Lower lobe of right lung (tissue), 2 donors: ENCODE measurements at places on chromosomes 7 and 10.

GRCh38 chr10:28962768-28963167, 285.4 kb downstream of the BAMBI start:
- DNase-seq, result no peak

- no peak for DNase-seq
Measured at GRCh38 chr10:93478873-93479272, 3.3 kb downstream of the MYOF start.

DNA sequence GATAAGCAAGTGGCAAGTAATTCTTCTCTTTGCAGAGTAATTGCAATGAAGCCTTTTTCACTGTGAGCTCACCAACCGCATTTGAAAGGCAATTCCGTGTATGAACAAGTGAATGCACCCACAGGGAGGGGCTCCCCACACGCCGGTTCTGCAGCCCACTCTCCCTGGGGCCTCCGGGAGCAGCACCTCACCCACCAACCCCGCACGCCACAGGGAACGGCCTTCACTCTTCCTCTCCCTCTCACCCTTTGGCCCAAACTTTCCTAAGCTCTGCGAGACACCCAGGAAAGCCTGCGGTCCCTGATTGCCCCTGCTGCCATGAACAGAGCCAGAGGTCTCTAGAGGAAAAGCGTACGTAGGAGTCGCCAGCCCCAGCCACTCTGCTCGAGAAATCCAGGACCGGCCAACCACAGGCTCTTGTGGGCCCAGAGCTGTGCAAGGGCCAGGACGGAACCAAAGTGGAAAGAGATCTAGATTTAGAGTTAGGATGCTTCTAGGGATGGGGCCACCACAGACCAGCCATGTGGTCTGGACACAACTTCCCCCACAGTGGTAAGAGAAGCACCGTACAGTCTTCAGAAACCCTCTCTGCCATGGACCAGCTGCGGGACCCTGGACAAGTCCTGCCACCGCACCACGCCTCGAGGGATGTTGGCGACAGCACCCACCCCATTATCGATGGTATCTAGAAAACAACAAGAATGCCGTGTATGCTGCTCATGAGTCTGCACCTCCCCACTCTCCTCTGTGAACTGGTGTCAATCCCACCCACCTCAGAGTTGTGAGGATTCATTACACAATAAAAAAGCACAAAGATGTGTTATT, 3.6 kb downstream of the WDR86 start:
- no peak for DNase-seq

DNA sequence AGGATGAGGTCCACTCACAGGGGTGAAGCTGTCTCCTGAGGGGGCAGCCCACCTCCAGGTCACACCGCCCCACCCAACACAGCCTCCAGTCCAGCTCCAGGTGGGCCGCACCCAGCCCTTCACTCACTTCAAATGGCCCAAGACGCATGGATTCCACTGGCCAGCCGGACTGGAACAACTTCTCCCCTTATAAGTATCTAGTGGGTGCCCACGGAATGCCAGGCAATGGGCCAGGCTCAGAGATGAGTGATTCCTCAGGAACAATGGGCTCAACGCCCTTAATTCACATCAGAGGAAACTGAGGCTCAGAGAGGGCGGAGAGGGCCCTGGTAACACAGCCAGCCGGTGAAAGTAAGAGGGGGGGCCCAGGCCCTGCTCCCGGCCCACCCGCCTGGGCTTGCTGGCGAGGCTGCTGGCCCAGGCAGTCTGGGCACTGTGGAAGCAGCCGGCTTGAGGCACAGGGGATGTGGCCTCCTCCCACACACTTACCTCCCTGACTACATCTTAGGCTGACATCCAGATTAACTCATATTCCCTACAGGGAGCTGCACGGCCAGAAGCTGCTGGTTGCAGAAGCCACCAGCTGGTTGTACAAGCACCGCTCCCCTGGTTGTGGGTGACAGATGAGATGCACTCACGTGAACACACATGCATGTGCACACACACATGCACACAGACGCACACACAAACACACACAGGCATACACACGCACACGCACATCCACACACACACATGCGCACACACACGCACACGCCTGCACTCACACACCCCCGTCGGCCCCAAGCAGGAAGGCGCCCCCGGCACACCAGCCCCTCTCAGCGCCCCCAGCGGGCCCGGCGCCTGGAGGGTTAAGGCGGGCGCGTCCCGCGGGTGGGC, 1.0 kb upstream of the FAM20C start:
- no peak for DNase-seq

- DNase-seq, result no peak
Measured at GRCh38 chr10:48242171-48242904, 32.2 kb downstream of the FRMPD2 start.

- no peak for DNase-seq
Measured at GRCh38 chr7:77459311-77459726, 43.2 kb upstream of the GSAP start.

DNA sequence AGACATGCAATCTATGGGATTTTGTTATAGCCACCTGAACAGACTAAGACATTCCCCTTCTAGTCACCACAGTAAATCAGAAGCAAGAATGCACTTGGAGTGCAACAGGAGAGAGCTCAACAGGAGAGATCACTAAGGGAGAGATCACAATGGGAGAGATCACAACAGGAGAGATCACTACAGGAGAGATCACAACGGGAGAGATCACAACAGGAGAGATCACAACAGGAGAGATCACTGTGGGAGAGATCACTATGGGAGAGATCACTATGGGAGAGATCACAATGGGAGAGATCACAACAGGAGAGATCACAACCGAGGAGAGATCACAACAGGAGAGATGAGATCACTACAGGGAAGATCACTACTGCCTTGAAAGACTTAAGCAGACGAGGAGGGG, 238.5 kb upstream of the PITRM1 start:
- no peak for DNase-seq

- no peak for DNase-seq
Measured at GRCh38 chr10:1570416-1571051, 166.8 kb downstream of the ADARB2 start.

GRCh38 chr10:97047788-97048187, 138.0 kb downstream of the SLIT1 start:
- no peak for DNase-seq

- DNase-seq, result no peak
Measured at GRCh38 chr7:134854816-134855215, 75.4 kb downstream of the CALD1 start.

DNA sequence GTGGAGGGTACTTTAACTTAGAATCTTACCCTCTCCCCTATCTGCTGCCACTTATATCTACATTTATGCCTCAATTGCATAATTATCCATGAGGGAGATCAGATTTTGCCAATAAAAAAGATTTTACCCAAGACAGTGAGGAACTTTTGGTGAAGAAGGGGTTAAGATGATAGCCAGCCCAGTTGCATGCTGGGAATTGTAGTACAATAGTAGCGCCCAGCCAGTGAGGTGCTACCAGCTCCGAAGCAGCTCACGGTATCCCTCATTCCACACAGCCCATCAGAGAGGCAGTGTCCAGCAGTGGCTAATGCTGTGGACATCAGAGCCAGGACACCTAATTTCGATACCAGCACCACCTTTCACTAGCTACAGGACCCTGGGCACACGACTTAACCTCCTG, 5.9 kb upstream of the LGI1 start:
- DNase-seq, result no peak

GRCh38 chr7:155893176-155893575, 80.9 kb upstream of the SHH start:
- no peak for DNase-seq

DNA sequence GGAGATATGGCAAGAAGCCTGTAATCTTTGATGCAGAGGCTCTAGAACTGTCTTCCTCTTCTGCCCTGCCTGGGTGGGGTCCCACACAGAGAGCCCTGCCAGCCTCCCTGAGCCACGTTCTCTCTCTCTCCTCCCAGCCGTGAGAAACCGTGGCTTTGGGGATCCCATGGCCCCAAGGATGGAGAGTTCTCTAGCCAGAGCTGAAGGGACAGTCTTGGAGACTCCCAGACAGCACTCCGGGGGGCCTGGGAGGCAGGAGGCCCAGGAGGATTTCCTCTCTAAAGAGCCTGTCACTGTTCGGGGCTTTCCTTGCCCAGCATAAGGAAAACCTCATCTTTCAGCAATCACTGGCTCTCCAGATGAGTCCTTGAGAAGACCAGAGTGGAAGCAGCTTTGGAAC, 227.1 kb downstream of the ARHGAP12 start:
- no peak for DNase-seq

GRCh38 chr7:95209276-95209675, 115.1 kb downstream of the PON1 start:
- DNase-seq, result no peak

GRCh38 chr7:156178214-156178613, 366.0 kb upstream of the SHH start:
- no peak for DNase-seq

DNA sequence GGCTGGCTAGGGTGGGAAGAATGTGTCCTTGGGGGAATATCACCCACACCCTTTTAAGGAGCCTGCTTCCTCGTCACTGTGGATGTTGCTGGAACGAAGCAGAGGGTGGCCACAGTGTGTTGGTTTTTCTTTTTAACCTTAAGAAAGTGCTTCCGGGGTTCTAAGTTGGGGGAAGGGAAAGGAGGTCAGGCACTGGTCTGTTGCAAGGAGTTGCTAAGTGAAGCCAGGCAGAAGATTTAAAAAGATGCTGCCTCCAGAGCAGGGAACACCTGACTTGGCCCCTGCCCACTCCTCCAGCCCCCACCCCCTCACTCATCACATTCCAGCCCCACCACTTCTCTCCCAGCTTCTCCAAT, 213.1 kb downstream of the EMX2 start:
- DNase-seq, result no peak

DNA sequence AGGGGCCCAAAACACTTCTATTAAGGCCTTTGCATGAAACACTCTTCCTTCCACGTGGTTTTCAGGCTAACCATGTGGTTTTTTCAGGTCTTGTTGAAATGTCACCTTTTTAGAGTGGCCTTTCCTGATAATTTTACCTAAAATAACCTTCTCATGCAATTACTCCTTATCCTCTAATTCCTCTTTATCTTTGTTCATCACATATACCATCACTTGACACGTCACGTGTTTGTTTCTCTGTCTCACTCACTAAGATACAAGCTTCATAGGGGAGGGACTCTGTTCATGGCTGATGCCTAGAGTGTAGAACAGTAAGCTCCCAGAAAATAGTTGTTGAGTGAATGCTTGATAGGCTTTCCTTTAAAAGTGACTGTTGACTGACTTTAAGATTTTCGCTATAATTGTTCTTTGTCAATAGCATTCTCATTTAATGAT, 63.7 kb downstream of the ST7 start:
- DNase-seq, result no peak

DNA sequence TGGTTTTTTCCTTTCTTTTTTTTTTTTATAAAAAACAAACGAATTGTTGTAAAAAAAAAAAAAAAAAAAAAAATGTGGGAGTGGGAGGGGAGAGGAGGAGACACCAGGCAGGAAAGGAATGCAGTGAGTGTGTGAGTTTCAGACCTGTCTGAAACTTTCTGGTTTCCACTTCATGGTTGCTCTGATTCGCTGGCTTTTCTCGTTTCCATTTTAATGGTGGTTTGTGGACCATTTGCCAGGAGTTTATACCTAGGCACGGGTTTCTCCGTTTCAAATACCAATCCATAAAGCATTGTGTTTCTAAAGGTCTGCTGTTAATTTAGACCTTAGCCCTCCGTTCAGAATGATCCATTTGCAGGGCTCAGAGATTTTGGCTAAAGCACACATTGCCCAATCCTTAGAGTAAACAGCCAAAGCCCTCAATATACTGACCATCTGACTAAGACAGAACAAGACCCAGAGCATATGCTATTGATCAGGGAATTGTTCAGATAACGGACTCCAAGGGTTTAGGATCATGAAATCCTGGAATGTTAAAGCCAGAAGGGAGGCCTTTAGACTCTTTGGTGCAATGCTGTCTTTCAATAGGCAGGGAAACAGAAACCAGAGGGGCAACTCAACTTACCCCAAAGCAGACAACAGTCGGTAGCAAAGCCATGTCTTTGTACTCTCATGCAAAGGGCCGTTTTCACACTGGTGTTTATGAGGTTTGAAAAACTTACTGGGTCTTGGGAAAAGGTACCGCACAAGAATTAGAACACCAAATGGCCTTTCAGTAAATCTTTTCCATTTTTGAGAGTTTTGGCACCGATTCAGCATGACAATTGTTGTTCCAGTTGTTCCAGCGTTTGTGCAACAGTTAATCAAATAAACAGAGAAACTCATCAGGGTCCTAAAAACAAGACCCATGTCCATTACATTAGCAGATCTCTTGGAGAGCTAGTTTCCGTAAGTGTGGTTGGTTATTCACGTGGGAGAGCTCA, 94.3 kb upstream of the AGBL3 start:
- no peak for DNase-seq

DNA sequence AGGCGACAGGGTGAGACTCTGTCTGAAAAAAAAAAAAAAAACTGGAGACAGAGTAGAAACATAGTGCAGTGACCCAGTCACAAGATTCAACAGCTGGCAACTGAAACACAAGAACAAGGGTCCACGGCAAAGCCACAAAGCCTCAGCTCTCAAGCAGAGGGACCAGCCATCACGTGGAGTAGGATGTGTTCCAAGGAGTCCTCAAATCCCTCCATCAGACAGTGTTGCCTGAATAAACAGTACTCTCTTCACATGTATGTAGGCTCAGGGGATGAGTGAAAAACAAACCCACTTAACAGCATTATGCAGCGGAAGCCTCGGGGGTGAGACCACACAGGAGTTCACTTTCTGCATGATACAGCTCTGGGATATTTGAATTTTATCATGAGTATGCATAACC, 62.0 kb downstream of the SLIT1 start:
- DNase-seq, result no peak

- no peak for DNase-seq
Measured at GRCh38 chr7:39602351-39602750, 21.0 kb upstream of the RALA start.

DNA sequence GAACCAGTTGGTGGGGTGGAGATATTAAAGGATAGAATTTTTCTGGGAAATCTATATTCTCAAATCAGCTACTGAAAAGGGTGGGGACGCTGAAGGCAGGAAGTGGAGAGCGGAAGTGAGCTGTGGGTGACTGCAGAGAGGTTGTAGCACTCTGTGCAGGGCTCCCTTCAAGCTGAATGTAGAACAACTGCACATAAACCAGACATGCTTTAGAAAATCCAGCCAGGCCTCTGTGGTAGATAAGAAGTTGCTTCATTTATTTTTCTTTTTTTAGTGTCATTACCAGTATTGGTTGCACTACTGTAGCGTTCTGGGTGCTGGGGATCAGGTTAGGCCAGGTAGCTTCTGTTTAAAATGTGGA, 127.8 kb downstream of the CELF2 start:
- DNase-seq, result peak; percentile 55

- peak; percentile 35 for DNase-seq
Measured at GRCh38 chr10:132104471-132105301, 38.9 kb downstream of the JAKMIP3 start.

DNA sequence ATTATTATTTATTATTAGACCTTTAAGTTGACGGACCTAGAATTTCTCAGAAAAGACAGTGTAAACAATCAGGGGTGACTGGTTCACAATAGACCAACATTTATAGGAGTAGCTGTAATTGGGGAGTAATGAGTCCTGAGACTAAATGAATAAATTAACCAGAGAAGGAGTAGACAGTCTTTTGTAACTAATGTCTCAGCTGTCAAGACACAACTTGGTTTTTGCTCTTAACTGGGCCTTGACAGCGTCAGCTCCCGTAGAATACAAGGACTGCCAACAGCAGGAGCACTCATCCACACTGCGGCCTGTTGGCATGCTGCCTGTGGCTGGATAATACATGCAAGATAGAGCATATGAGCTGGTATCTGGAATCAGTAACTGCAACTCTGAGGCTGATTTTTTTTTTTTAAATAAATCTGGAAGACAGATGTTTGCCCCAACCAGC, 123.9 kb downstream of the CACNA2D1 start:
- peak; percentile 51 for DNase-seq
